ENCODE measurements at places on chromosomes 12 and 14. TPM values are rescaled to one million over a fixed set of nuclear protein-coding genes. Genes with fewer than 3 reads are reported as not detected.

- peak; percentile 79 for DNase-seq
These were observed at the start of gene BIN2 for GRCh38 chr12:51323966-51324895. TSS of gene BIN2 (minus strand) at chr12:51324174. CDS start at chr12:51324102, 72 bp downstream.

DNA sequence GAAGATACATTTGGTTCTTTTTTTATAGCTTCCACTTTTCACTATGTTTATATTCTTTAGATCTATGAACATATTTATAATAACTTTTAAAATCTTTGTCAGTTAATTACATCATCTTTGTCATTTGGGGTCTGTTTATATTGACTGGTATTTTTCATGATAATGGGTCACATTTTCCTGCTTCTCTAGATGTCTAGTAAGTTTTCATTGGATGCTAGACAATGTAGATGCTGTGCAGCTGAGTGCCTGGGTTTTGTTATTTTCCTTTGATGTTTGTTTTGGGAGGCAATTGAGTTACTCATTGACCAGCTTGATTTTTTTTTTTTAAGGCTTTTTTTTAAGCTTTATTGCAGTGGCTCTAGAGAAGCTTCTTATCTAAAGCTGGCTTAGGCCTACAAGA lies 4.9 kb downstream of the MAP1LC3B2 start:
- DNase-seq = no peak

DNA sequence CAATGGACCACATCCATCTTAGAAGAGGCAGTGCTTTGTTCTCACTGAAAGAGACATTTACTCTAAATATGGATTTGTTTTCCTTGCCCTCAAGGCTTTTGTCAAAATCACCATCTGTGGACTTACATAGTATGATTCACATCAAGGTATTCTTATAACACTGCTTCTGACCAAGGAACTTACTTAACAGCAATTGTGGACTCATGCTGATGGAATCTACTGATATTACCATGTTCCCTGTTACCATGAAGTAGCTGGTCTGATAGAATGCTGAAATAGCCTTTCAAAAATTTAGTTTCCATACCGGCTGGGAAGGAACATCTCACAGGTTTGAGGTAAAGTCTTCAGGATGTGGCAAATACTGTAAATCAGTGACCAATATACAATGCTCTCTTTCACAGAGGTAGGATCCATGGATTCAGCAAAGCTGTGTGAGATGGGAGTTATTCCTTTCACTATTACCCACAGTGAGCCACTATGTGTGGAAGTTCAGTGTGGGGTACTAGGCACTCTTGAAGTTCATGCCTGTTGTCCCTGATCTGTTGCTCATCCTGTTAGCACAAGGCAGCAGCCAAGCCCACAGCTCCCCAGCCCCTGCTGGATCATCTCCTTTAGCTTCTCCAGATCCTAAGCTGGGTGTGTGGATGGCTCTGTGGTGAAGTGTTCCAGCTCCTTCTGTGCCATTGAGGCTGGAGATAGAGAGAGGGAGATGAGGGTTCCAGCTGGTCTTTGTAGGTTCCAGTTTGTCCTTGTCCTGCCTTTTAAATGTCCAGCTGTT lies 126.4 kb downstream of the ATP23 start:
- no peak for DNase-seq

Gene DAO
- total RNA-seq = not detected

GRCh38 chr12:52217223-52217622 lies 15.8 kb upstream of the KRT7 start:
- no peak for DNase-seq

DNA sequence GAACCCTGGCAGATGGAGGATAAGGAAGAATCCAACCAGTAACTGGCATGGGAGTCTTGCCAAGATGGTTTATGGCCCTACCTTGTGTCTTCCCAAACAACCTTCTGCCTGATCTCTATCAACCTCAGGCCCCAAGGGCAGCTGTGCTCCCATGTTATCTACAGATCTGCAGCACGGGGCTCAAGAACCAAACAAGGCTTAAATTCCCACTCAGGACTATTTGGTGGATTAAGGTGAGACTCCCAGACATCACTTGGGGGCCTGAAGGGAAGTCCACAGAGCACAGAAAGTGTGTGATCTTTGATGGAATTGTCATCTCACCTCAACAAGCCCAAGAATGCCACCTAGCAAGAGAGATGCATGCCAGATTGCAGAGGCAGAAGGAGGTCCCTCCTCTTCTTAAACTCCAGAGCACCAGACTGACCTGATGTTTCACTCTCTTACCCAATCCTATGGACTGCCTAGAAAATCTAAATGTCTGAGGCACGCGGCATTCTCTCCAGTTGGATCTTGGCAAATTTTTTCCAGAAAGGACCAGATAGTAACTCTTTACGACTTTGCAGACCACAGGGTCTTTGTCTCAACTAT lies 759.5 kb upstream of the TBX3 start:
- DNase-seq = no peak

Data from CD8-positive, alpha-beta memory T cell (primary cell).